ENCODE measurements at places on chromosomes 16 and 17.

- no peak for DNase-seq
These were observed 14.0 kb downstream of the C16orf74 start for GRCh38 chr16:85736921-85737320.

- DNase-seq = peak; percentile 69
These were observed 3.1 kb downstream of the CACNB1 start for GRCh38 chr17:39194089-39194984.

- no peak for DNase-seq
These were observed 23.6 kb upstream of the MRPS23 start for GRCh38 chr17:57873261-57874057.

GRCh38 chr17:74427048-74427762 lies 4.7 kb upstream of the GPRC5C start:
- no peak for DNase-seq

GRCh38 chr17:1251866-1252608 lies 18.2 kb upstream of the BHLHA9 start:
- peak; percentile 52 for DNase-seq

- peak; percentile 60 for DNase-seq
These were observed 25.8 kb downstream of the WSB1 start for GRCh38 chr17:27319541-27320221.

GRCh38 chr17:66235377-66235994 lies 6.3 kb upstream of the APOH start:
- DNase-seq = no peak

GRCh38 chr17:80761110-80761871 lies 216.7 kb downstream of the RPTOR start:
- peak; percentile 89 for DNase-seq

DNA sequence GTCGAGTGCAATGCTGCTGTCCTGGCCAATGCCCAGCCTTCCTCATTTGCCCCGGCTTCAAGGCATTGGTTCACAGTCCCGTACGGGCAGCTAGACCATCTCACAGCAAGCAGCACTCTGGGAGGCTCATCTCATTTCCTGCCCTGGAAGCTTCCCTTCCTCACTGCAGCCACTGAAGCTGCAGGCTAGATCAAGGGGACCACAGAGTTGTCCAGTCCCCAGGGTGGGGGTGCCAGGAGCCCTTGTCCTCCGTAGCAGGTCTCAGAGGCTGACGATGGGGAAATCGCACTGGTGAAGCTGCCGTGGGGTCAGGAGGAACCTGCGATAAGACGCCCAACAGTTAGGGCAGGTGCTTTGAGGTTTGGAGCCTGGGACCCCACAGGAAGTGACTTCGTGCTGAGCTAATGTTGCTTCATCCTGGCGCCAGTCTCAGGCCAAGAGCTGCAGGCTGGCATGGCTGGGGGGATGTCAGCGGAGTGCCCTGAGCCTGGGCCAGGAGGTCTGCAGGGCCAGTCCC lies at the start of gene SPNS3:
SPNS3 (plus strand) TSS at position 426 of the 517 bp plus-strand sequence; CDS start at position 454, 28 bp downstream.
- DNase-seq = no peak

- peak; percentile 90 for DNase-seq
These were observed 206.8 kb downstream of the PRKCA start for GRCh38 chr17:66508896-66509844.

DNA sequence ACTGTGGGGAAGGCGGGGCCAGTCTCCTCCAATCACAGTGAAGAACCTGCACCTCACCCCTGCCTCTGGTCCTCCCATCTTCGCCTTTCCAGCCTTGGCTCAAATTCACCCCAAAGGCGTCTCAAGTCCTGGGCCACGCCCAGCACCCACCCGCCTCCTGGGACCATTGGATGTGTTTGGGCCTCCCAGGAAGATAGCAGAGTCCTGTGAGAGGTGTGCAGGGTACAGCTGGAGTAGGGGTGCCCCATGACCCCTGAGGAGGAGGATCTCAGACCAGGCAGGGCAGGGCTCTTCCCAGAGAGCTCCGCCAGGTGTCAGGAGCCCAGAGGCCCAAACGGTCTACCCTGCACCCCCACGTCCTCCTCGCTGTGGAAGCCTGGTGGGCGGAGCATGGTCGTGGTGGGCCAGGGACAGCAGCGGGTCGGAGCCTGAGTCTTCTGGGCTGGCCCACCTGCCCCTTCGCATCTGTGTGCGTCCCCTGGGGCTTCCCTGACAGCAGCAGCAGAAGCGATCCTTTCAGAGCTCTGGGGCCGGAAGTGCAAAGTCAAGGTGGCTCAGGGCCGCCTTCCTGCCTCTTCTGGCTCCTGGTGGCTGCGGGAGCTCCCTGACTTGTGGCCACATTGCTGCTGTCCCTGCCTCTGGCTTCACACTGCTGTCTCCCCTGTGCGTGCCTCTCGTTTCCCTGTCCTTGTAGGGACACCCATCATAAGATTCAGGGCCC lies 34.9 kb upstream of the ZNF469 start:
- no peak for DNase-seq

DNA sequence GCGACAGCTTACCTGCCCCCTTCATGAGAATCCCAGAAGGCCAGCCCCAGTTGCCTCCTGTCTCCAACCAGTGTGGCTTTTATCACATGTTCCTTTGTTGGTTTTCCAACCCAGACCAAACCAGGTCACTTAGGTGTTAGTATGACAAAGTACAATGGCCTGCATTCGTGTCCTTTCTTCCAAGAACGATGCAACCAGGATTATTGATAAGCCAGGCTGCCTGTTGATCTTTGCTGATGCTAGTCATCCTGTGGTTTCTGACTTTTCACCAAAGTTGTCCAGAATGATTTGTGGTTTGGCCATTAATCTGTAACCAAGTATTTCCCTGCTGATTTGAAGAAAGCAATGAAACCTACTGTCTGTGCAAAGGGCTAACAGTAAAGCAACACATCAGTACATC lies 191.4 kb downstream of the CYLD start:
- DNase-seq = no peak

DNA sequence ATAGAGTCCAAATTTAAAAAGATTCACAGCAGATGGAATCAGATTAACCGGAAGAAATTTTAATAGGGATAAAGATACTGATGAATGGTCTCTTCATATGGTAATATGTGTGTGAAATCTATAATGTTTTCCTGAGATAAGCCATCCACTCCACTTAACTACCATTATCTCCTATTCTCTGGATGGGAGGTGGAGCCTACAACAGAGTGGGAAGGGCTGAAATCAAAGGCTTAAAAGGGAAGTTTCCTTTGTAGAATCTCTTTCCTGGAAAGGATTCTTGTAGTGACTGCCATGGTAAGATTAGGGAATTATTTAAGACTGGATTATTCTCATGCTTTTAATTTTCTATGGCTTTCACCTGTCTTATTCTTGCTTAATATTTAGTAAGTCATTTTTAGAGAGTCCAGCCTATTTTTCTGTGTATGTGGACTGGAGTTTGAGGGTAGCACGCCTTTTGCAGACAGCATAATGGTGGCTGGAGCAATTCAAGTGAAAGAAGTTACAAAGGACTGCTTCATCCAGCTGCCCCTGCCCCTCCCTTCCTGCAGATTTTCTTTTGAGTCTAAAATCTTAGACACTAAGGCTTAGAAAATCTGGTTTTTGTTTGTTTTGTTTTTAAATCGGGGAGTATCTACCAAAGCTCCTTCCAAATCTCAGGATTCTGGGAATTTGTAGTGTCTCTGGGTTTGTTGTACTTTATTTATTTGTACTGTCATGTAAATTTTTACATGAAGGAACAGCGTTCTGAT lies 26.5 kb downstream of the KAT7 start:
- DNase-seq = no peak

DNA sequence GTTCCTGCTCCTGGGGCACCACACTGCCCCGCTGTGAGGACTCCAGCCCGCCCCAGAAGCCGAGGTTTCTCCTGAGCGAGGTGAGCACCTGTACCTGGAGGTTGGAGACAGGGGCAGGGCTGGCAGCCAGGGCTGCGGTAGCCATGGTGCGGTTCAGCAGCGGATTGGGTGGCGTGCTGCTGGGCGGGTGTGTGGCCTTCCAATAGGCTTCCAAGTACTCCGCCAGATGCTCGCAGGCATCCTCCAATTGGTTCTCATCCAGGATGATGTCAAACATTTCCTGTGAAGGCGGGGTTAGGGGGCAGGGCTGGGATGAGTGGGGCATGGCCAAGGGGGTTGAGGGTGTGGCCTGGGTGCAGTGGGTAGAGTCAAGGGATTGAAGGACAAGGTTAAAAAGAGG lies 11.3 kb upstream of the ARL5C start:
- no peak for DNase-seq

DNA sequence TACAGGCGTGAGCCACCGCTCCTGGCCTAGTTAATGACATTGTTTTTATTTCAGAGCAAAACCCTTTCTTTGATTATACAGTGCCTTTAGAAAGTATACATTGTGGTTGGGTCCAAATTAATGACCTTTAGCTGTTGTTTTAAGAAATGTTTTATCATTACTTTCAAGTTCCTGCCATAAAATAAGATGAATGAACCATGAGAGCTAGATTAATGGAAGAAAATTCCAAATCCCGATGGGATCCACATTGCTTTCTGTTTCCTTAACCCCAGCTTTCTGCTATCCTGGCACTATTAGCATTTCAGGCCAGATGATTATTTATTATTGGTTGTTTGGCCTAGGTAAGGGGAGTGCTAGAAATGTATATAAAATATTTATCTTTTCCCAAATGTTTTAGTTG lies 131.7 kb downstream of the ABCC1 start:
- DNase-seq = peak; percentile 40

DNA sequence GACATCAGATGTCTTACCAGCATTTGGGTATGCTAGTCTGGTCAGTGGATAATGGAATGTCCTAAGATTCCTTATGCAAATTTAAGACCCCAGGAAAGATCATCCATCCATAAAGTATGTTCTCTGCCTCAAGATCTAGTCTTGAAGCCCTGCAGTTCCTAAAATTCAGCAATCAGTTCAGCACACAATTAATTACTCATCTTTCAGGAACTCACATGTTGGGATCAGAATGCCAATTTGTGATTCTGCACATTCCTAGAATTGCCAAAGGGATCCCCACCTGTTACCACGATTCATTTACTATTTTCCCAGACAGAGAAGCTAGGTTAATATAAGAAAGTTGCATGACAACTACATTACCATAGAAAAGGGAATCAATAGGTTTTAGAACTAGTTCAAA lies 3.2 kb downstream of the OR2C1 start:
- DNase-seq = peak; percentile 22

DNA sequence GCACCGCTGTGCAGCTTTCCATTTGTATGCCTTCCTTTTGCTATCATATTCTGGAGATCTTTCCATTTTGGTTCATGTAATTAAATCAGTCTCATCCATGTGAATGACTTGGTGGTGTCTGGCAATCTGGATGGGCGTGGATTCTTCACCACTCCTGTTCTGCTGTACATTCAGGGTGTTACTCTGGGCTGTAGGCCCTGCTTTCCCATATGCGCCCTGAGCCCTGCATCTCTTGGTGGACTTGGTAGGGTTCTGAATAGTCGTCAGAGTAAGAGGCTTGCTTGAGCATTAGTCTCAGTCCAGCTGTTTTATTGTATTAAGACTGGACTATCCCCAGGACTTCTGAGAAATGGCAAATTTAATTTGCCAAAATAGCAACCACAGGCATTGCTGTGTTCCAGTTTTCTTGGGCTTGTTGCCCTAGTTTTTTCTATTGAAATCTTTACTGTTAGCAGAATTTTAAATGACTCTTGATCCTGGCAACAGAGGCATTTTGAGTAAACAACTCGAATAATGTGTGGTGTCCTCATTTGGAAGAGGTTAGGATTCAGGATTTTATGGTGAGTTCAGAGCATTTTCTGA lies 14.9 kb downstream of the BANP start:
- peak; percentile 87 for DNase-seq

GRCh38 chr16:87342978-87343752 lies 26.0 kb upstream of the C16orf95 start:
- no peak for DNase-seq

GRCh38 chr17:10046786-10047785 lies 142.0 kb upstream of the RCVRN start:
- no peak for DNase-seq

DNA sequence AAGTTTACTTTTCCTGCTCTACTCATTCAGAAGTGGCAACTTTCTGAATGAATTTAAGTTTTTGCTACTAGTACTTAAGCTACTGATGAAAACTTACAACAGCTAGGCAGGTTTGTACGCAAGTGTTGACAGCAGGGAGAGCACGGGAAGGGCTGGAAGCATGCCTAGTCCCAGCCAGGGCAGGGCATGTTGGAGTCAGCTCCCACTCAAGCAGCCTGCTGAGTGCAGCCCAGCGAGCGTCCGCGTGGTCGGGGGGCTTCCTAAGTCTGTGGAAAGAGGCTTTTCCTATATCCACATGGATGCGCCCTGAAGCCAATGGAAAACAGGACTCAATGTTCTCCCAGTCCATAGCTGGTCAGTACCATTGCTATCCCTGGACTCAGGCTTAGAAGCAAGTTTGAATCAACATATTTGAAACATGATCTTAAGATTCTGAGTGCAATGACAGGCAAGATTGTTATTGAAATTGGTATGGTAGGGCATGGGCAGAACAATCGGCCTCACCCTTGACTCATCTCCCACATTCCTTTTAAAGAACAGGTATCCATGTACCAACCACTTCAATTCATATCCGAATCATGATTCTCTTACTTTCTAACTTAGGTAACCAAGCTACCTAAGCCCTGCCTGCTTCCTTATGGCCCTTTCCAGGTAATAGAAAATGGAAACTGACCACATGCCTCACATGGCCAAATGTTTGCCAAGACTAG lies 22.5 kb downstream of the CYB5D2 start:
- DNase-seq = no peak

DNA sequence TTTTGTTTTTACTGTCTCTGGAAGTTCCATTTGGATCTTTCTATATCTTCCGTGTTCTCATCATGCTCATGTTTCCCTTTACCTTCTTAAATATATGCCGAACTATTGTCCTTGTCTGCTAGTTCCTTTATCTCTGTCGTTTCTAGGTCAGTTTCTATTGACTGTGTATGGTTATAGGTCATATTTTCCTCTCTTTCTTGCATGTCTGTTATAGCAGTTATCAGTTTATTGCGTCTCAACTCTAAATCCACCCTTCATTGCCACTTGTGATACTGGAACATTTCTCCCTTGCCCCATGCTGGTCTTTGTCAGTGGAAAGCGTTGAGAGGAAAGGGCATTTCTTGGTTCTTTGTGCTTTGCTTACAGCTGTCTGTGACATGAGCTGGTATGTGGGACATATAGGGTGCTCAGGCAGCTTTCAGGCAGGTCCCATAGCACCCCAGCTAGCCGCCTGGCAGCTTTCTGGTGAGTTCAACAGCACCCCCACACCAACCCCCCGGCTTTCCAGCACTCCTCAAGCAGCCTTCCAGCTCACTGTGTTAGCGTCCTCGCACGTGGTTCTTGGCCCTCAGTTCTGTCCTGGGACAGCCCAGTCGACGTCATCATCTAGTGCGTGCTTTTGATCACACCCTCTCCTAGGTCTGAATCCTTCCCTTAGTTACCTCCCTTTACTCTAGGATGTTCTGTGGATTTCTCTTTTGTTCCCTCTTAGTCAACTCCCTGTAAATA lies 15.4 kb upstream of the DNASE1 start:
- no peak for DNase-seq

DNA sequence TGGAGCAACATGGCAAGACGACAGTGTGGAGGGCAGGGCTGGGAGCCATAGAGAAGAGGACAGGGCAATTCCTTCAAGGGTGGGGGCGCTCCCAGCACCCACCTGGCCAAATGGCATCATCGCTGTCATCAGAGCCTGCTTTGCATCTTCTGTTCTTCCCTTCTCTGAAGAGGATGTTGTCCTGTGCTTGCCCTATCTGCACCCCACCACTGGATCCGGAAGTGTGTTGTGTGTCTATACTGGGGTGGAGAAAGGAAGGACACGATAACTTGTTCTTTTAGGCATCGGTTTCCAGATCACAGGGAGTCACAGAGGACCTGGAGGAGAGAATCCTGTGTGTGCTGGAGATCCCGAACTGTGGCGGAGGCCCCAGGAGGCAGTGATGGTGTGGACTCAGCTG lies 25.7 kb upstream of the ANKRD40CL start:
- no peak for DNase-seq

Data from fibroblast of lung (primary cell).